ENCODE measurements at places on chromosomes 3 and 15.

- no peak overlapping the region for H3K27ac ChIP-seq
- no peak overlapping the region for H3K4me3 ChIP-seq
- DNase-seq = no peak
- no peaks in the 10 kb centered on the region for H3K36me3 ChIP-seq
- no peaks in the 10 kb centered on the region for H3K27me3 ChIP-seq
- no peaks in the 10 kb centered on the region for H3K4me1 ChIP-seq
Observed at GRCh38 chr3:62546266-62546665, 172.9 kb upstream of the FEZF2 start.

DNA sequence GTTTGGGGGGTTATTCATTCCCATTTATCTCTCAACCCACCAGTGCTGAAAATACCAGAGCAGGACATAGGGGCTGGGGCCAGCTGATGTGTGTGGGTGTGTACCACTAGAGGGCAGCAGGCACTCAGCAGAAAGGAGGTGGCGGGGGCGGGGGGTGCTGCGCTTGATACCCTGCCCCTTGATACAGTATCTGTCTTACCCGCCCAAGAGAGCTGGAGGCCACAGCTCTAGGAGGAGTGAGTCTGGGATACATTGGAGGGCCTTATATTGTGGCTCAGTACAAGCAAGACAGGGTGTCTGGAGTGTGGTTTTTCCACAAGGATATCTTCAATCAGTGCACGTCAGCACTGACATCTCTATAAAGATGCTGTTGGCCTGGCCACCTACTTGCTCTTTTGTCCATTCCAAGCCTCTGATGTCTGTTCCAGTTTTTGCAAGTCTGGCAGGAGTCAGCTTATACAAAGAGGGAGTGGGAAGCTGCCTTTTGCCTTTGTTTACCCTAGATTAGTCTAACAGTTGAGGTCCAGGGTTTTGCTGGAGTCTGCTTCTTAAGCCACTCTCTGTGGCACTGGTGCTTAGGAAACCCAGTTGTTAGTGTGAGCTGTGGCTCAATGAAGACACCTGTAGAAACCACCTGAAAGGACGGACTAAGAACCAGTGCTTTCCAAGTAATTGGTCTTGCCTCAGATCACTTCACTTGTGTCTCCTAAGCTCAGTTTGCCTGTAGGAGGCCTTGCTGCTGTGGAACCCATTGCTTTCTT, 1.5 kb upstream of the RBM15B start:
- peaks cover 37% of the 10 kb centered on the region for H3K36me3 ChIP-seq
- H3K27me3 ChIP-seq = no peaks in the 10 kb centered on the region
- H3K4me3 ChIP-seq = no peak overlapping the region

DNA sequence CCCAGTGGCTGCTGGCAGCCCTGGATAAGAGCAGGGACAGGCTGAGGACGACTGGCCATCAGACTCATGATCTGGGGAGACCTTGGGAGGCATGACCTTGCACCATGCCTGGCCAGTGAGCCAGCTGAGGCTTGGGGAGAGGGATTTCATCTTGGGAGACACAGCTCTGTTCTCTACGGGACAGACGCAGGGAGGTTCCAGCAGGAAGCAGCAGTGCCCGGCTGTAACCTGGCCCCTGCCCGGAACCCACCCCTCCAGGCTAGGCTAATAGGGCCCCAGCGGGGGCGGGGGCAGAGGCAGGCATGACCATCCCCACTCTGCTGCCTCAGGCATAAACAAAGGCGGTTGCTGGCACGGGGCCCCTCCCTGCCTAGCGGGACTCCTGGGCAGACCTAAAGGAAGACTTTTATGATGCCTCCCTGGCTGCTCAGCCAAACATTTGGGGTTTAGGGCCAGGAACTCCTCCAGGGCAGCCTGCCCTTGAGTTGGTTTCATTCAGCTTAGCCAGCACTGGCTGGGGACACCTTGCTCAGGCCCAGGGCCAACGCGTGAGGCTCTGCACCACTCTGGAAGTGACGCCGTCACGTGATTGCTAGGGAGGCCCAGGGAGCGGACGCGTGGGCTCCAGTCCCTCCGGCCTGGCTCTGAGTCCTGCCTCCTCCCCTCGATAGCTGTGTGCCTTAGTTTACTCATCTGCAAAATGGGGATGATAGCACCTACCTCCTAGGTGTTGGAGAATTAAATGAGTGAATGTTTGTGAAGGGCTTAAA, 27.6 kb downstream of the HDAC11 start:
- peaks cover 5% of the 10 kb centered on the region for H3K36me3 ChIP-seq
- H3K4me1 ChIP-seq = peaks cover 12% of the 10 kb centered on the region
- H3K27ac ChIP-seq = peak overlapping the region; percentile 20
- DNase-seq = no peak

- no peak for DNase-seq
- H3K27ac ChIP-seq = no peak overlapping the region
- H3K27me3 ChIP-seq = peaks cover 15% of the 10 kb centered on the region
- no peak overlapping the region for H3K4me3 ChIP-seq
- no peaks in the 10 kb centered on the region for H3K36me3 ChIP-seq
- no peaks in the 10 kb centered on the region for H3K4me1 ChIP-seq
Observed at GRCh38 chr15:86235667-86236066, 156.0 kb downstream of the AGBL1 start.

- no peak overlapping the region for H3K4me3 ChIP-seq
- no peaks in the 10 kb centered on the region for H3K4me1 ChIP-seq
- no peaks in the 10 kb centered on the region for H3K36me3 ChIP-seq
- no peaks in the 10 kb centered on the region for H3K27me3 ChIP-seq
- H3K27ac ChIP-seq = no peak overlapping the region
Observed at GRCh38 chr3:41035456-41036022, 163.8 kb upstream of the CTNNB1 start.
